ENCODE measurements at places on chromosomes 11 and 22.

DNA sequence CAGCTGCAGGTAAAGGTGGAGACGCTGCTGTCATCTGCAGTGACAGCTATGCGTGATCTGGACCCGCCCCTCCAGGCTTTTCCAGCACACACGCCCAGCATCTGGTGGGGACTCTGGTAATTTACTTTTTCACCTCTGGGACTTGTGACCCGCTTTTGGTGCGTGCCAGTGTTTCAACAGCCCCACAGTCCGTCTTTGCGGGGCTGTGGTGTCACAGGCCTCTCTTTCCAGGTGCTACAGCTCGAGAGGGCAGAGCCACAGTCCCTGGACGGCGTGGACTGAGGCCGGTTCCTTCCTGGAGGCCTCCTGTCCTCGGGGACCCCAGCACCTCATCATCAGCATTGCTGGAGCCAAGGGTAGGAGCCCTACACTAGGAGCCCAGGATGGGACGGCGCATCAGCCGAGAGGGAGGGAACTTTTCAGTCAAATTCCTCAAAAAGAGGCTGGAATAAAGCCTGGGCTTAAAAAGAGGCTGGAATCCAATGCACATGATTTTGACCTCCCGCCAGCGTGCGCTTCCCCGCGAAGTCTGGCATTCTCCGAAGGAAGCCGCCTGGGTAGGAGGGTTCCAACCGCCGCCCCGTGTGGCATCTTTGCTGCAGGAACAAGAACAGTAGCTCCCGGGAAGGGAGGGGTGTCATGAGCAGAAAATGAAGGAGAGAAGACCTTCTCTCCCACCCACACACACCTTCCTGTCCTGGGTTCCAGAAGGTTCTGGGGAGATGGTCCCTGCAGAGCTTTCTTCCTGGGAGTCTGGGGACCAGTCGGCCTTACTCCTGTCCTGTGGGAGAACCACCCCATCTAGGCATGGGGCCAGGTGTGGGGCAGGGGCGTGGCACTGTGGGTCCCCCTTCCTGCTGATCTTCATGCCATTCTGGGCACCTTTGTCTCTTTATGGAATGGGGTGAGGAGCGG, 25.7 kb upstream of the KRTAP5-7 start:
- peak; percentile 47 for DNase-seq

- DNase-seq, result no peak
These were observed 7.2 kb downstream of the MUC5B start for GRCh38 chr11:1230121-1230455.

DNA sequence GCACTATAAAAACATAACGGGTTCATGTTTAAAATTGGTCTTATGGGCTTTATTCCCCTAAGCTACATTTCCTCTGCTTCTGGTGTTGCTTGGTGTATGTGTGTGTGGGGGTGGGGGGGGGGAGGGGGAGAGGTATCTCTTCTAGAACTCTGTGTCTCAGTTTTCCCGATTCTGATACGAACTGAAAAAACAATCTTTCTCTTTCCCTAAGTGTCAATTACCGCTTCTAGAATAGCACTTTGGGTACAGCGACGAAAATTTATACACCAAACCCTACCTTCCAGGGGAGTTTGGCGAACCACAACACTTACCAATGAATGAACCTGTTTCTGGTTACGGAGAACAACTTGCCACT, 636 bp downstream of the NUP160 start:
- no peak for DNase-seq

DNA sequence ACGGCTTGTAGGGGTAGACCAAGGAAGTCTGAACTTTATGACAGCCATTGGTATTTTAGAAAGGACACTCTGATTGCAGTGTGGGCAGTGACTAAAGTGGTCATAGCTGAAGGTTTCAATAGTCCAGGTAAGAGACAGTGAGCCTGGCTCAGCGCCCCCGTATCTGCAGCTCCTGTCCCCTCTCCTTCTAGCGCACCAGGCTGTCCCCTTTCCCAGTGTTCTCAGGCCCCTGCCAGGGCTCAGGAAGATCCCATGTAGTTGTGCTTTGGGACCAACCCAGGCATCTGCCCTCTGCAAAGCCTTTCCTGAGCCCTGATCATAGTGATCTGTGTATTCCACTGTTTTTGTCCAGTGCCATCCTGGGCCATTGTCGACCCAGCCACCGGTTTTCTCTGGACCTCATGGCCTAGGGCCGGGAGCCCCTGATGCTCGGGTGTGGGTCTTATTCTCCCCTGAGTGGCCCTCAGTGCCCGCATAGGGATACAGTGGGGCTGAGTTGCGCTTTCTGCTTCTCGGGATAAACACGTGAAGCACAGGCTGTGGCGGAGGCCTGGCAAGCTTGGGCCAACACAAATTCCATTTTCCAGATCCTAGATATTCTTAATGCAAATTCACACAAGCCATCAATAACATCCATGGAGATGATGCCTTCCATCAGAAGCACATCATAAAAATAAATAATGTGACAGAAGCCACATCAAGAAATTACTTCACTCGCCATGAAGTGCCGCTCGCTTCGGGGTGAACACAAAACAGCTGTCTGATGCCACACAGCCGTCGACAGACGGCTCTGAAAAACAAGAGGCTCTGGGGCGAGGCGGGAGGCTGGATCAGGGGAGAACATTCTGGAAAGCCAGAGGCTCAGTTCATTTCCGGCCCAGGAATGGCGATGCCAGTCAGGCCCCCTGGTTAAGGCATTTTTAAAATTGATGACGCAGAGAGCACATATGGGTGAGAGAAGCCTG, 805.0 kb downstream of the TBC1D22A start:
- no peak for DNase-seq

GRCh38 chr22:26701323-26701722, 43.9 kb downstream of the MIAT start:
- DNase-seq, result no peak

- DNase-seq, result no peak
These were observed 33.0 kb downstream of the CCDC34 start for GRCh38 chr11:27329867-27330632.

GRCh38 chr11:61075891-61076290, 26.4 kb upstream of the CD5 start:
- DNase-seq, result no peak

DNA sequence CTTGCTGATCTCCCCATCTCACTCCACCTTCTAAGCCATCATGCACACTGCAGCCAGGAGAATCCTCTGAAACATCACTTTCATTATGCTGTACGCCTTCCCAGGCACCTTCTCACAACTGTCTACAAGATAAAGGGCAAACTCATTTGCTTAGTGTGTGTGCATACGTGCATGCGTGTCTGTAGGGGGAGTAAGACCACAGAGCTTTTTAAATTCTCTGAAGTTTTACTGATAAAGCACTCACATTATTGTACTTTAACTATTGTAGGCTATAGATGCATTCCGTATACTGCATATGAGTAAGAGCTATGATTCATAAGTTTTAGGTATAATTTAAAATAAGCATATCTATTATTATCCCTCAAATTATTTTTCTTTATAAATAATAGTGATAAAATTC, 15.3 kb upstream of the ANKK1 start:
- DNase-seq, result no peak

GRCh38 chr11:117820516-117820915, 4.0 kb downstream of the FXYD2 start:
- no peak for DNase-seq

DNA sequence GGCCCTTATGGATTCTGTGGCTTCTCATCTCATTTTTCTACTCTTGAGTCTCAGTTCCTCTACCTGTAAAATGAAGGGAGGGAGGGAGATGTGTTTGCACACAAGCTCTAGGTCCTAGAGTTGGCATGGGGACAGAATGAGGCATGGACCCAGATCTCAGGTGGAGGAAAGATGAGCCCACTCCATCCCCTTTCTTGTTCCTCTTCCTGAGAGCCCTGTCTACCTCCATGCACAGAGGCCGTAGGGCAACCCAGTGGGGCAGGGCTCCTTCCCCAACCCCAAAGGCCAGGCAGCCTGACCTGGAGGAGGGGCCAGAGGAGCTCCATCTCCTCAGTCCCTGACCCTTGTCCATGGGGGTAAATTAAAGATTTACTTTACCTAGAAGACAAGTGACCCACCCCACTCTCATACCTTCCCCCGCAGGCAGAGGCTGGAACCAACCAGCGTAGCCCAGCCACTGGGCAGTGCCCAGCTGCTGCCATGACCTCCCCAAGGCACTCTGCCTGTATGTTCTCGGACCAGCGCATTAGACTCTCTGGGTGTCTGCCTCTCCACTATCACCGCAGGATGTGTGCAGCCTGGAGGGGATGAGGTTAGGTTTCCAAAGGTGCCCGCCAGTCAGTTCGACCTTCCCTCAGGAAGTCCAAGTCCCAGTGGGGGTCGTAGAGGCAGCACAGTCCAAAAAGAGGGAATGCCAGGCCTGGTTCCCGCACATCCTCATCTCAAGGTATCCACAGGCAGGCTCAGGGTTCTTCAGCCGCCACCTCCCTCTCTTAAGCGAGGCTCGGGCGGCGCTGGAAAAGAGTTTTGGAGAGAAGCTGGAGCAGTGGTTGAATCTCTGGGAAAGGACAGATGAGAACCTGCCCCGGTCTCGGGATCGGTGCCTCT, 3.0 kb downstream of the SMTN start:
- DNase-seq, result no peak

GRCh38 chr11:110079726-110080125, 13.5 kb upstream of the ZC3H12C start:
- DNase-seq, result no peak

DNA sequence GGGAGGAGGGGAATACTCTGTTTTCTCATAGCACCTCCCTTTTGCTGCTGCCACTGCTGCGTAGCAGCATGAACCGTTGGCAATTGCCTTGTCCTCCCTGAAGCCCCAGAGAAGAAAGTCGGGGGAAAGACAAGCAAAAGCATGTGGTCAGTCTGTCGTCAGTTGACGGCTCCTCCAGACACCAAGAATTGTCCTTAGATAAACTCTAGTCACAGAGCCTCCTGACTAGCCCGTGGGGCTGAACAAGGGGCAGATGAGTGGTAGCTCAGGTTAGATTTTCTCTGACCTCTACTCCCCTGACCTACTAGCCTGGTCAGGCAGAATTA, 126.4 kb upstream of the HSD17B12 start:
- DNase-seq, result no peak

- no peak for DNase-seq
These were observed 95.1 kb downstream of the BLID start for GRCh38 chr11:122020902-122021301.

- DNase-seq, result peak; percentile 65
These were observed 46.5 kb downstream of the FBLN1 start for GRCh38 chr22:45548991-45549761.

GRCh38 chr11:134634897-134635831, 223.1 kb upstream of the B3GAT1 start:
- no peak for DNase-seq

DNA sequence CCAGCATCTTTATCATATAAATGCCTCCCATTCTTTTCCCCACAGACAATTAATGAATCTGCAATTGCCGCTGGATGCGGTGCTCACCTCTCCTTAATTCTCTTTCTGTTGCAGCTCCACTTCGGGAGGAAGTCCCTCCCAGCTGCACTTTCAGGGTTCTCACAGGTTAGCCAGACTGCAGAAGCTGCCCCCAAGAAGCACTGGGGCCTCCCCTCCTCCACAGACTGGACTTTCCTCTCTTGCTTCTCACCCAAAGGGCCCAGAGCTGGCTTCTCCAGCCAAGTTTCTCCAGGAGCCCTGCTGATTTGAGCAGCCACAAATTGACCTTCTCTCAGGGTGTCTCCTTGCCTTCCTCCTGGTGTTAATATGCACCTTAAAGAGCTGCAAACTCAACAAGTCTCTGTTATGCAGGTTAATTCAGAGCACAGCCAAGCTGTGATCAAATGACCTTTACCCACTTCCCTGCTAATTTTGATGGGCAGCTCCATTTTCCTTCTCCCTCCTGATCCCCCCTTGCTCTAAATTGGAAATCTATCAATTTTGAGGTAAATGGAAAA, 298.9 kb downstream of the BUD13 start:
- no peak for DNase-seq

GRCh38 chr11:11857769-11858168, 16.0 kb downstream of the USP47 start:
- DNase-seq, result no peak
